ENCODE measurements at places on chromosomes 7 and 10. TPM values are rescaled to one million over a fixed set of nuclear protein-coding genes. Genes with fewer than 3 reads are reported as not detected.
A peak's percentile ranks its signal among the peaks of the same experiment; 100 is the strongest.

FAM25G gene
- not detected for total RNA-seq

SOSTDC1 gene
- 0.55 TPM for total RNA-seq

GRCh38 chr10:78618050-78618449 lies 450.7 kb upstream of the ZMIZ1 start:
- no peak for DNase-seq
- no peaks in the 10 kb centered on the region for H3K27me3 ChIP-seq
- no peaks in the 10 kb centered on the region for H3K36me3 ChIP-seq

GRID2IP gene
- 1.0 TPM for total RNA-seq

DNA sequence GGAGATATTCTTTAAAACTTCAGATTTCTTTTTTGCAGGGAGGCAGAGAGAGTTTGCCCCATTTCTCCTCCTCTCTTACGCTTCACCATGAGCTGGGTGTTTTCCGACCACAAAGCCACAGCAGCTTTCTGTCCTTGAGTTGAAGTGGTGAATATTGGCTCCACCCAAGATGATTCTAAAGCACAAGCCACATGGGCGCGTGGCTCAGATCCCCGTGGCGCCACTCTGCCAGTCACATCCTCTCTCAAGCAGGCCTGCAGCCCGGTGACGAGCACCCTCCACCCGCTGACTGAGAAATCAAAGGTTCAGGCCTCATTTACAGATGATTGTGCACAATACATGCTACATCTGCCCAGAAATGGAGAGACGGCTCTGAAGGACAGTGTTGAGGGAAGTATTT lies 27.6 kb upstream of the RNF32 start:
- no peaks in the 10 kb centered on the region for H3K4me1 ChIP-seq
- peaks cover 7% of the 10 kb centered on the region for H3K27me3 ChIP-seq
- H3K4me3 ChIP-seq = no peak overlapping the region
- DNase-seq = no peak
- no peaks in the 10 kb centered on the region for H3K36me3 ChIP-seq

DNA sequence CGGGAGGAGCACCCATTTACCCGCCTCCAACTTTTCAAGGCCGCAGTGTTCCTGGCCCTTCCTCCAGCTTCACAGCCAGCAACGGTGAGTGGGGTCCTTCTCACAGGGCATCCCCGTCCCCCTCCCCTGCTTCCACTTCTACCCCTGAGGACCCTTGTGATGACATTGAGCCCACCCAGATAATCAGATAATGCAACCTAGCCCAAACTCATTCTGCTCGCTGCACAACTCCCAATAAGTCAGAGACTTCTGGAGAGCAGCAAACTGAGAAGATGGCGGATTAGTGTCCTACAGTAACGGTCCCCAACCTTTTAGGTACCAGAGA lies 74.5 kb downstream of the OAT start:
- H3K27ac ChIP-seq = no peak overlapping the region
- no peaks in the 10 kb centered on the region for H3K4me1 ChIP-seq
- no peaks in the 10 kb centered on the region for H3K27me3 ChIP-seq
- no peaks in the 10 kb centered on the region for H3K36me3 ChIP-seq
- no peak for DNase-seq

GRCh38 chr7:91566402-91566732 lies 302.1 kb downstream of the FZD1 start:
- no peak for DNase-seq
- H3K27ac ChIP-seq = no peak overlapping the region
- H3K4me1 ChIP-seq = no peaks in the 10 kb centered on the region
- no peaks in the 10 kb centered on the region for H3K27me3 ChIP-seq
- no peaks in the 10 kb centered on the region for H3K36me3 ChIP-seq

- DNase-seq = no peak
- no peak overlapping the region for H3K4me3 ChIP-seq
- H3K27me3 ChIP-seq = no peaks in the 10 kb centered on the region
- H3K27ac ChIP-seq = no peak overlapping the region
- no peaks in the 10 kb centered on the region for H3K4me1 ChIP-seq
Observed at GRCh38 chr7:157612009-157612663, 275.3 kb downstream of the DNAJB6 start.

DNA sequence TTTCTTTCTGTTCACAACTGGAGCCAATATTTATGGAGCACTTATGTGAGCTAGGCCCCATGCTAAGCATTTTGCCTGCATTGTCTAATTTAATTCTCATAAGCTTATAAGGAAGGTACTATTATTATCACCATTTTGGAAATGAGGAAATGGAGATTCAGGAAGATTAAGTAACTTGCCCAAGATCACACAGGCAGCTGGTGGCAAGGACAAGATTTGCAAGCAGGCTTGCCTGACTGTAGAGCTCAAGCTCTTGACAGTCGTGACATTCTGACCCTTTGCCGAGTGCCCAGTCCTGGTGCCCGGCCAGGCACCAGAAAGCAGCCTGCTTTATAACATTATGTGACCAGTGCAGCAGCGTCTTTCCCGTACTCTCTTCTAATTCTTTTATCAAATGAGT lies 38.2 kb downstream of the WNT2 start:
- H3K36me3 ChIP-seq = no peaks in the 10 kb centered on the region
- DNase-seq = no peak
- H3K4me1 ChIP-seq = no peaks in the 10 kb centered on the region
- H3K27me3 ChIP-seq = no peaks in the 10 kb centered on the region

DNA sequence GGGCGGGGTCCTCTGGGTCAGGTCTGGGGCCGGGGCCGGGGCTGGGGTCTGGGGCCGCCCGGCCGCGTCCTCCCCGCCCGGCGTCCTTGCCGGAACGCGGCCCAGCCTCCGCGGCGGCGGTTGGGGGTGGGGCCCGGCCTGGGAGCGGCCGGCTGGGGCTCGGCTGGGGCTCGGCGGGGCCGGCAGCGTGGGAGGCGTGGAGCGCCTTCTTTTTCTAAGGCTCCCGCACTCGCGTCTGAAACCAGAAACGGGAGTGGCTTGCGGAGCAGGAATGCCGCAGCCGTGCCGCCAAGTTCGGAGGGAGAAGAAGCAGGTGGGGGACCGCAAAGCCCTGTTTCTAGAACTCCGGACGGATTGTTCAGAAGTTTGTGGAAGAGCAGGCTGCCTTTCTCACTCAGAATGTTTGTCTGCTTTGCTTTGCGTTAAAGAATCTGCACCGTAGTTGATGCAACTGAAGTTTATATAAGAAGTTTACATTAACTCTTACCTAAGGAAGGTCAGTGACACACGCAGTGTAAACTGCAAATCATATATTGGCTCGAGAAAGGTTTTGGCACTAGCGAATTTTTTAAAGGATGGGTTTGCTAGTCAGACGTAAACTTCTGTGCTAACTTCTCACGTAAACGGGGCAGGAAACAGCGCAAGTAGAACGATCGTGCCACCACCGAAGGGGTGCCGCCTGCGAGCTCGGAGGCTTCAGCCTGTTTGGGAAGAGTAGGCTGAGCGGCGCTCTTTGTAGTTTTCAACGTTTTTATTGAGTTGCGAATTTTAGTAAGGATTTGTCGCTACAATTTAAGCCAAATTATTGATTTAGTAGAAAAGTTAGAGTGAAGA lies 729 bp downstream of the DNAJB6 start:
- DNase-seq = no peak
- H3K27ac ChIP-seq = peak overlapping the region; percentile 62
- peak overlapping the region; percentile 99 for H3K4me3 ChIP-seq

SORBS1 gene
- 36.3 TPM for total RNA-seq

DNA sequence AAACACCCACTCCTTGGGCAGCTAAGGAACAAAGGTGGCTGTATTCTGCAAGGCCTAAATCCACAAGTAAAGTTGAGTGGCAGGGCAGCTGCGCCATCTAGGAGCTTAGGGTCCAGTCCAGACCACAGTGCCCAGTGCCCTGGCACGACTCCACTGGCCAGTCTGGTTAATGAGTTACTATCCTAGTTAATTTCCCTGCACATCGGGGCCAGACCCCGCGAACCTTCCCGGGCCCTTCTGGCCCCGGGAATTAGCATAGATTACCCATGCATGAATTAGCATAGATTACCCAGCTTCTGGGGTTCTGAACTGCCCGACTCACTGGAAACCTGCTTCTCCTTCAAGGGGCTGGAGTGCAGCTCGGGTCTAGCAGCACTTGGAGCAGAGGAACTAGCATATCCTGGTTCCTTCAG lies 3.2 kb upstream of the EMX2 start:
- peaks cover 95% of the 10 kb centered on the region for H3K27me3 ChIP-seq
- no peak overlapping the region for H3K27ac ChIP-seq
- no peak overlapping the region for H3K4me3 ChIP-seq
- DNase-seq = no peak

FAM24B gene
- 0.50 TPM for total RNA-seq

GRCh38 chr10:80196270-80196949 lies 8.9 kb downstream of the ANXA11 start:
- no peak for DNase-seq
- H3K27ac ChIP-seq = no peak overlapping the region
- peaks cover 4% of the 10 kb centered on the region for H3K4me1 ChIP-seq
- no peaks in the 10 kb centered on the region for H3K36me3 ChIP-seq

DNA sequence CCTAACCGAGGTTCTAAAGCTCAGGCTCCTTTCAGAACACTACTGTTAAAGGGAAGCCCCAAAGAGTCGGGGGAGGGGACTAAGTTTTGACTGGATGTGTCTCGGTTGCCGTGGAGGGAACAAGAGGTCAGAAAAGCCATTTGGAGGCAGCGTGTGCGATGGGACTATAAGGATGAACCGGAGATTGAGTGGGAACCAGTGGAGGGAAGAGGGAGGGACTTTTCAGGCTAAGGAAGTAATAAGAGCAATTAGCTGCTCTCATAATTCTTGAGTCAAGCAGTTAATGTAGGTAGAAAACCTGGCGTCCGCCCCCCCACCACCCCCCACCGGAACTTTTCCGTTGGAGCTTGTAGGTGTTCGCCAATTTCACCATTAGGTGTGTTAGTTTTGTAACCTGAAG lies 491 bp upstream of the AKAP9 start:
- H3K27me3 ChIP-seq = peaks cover 20% of the 10 kb centered on the region
- no peaks in the 10 kb centered on the region for H3K4me1 ChIP-seq
- H3K27ac ChIP-seq = no peak overlapping the region
- no peak for DNase-seq
- peak overlapping the region; percentile 96 for H3K4me3 ChIP-seq

GRCh38 chr7:47428052-47428767 lies 153.7 kb downstream of the TNS3 start:
- no peaks in the 10 kb centered on the region for H3K4me1 ChIP-seq
- no peak for DNase-seq
- H3K36me3 ChIP-seq = no peaks in the 10 kb centered on the region
- no peak overlapping the region for H3K4me3 ChIP-seq
- no peak overlapping the region for H3K27ac ChIP-seq
- H3K27me3 ChIP-seq = no peaks in the 10 kb centered on the region

FAM25A gene
- not detected for total RNA-seq

ACBD5 gene
- total RNA-seq = 15.9 TPM

- no peak overlapping the region for H3K27ac ChIP-seq
- no peak for DNase-seq
- no peak overlapping the region for H3K4me3 ChIP-seq
- H3K4me1 ChIP-seq = no peaks in the 10 kb centered on the region
- H3K27me3 ChIP-seq = no peaks in the 10 kb centered on the region
Observed at GRCh38 chr7:115113131-115113530, 191.2 kb downstream of the MDFIC start.

TBXAS1 gene
- 1.1 TPM for total RNA-seq

GRCh38 chr7:92685136-92686042 lies 95.2 kb upstream of the FAM133B start:
- H3K4me3 ChIP-seq = no peak overlapping the region
- no peaks in the 10 kb centered on the region for H3K36me3 ChIP-seq
- H3K27ac ChIP-seq = no peak overlapping the region

DNA sequence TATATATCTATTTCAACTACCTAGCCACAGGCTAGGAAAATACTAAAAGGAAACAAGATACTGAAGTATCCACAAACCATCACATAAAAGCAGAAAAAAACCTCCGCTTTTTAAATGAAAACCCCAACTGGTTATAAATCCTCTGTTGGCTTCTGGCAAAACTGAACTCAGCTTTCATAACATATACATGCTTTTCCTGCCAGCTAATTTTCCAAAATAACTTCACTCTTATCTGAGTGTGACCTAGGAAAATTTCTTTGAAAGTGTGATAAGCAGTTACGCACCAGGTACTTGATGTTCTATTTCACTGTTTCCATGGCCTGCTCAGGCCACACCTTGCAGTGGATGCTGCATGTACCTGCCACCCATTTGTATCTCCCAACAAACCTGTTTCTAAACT lies 11.8 kb downstream of the FAM3C start:
- no peaks in the 10 kb centered on the region for H3K27me3 ChIP-seq
- no peak for DNase-seq
- H3K4me1 ChIP-seq = no peaks in the 10 kb centered on the region

- H3K36me3 ChIP-seq = no peaks in the 10 kb centered on the region
- H3K4me3 ChIP-seq = no peak overlapping the region
- no peak overlapping the region for H3K27ac ChIP-seq
- H3K27me3 ChIP-seq = no peaks in the 10 kb centered on the region
- no peak for DNase-seq
- H3K4me1 ChIP-seq = peaks cover 4% of the 10 kb centered on the region
Observed at GRCh38 chr7:98322331-98323270, 41.1 kb downstream of the BRI3 start.

GNG11 gene
- total RNA-seq = 1.3 TPM

ANXA8L1 gene
- total RNA-seq = not detected

GRCh38 chr7:8549046-8549445 lies 115.6 kb downstream of the NXPH1 start:
- H3K36me3 ChIP-seq = no peaks in the 10 kb centered on the region

- no peaks in the 10 kb centered on the region for H3K27me3 ChIP-seq
- H3K27ac ChIP-seq = no peak overlapping the region
- H3K36me3 ChIP-seq = no peaks in the 10 kb centered on the region
- no peak overlapping the region for H3K4me3 ChIP-seq
- no peak for DNase-seq
Observed at GRCh38 chr7:37050801-37051200, 326.5 kb upstream of the AOAH start.

GRCh38 chr7:106039486-106040060 lies 72.5 kb downstream of the SYPL1 start:
- H3K4me3 ChIP-seq = no peak overlapping the region
- H3K27me3 ChIP-seq = no peaks in the 10 kb centered on the region

- H3K27ac ChIP-seq = peak overlapping the region; percentile 57
- peaks cover 32% of the 10 kb centered on the region for H3K4me1 ChIP-seq
- DNase-seq = no peak
- H3K27me3 ChIP-seq = no peaks in the 10 kb centered on the region
- H3K4me3 ChIP-seq = no peak overlapping the region
Observed at GRCh38 chr7:138205614-138206150, 129.4 kb downstream of the AKR1D1 start.

DNA sequence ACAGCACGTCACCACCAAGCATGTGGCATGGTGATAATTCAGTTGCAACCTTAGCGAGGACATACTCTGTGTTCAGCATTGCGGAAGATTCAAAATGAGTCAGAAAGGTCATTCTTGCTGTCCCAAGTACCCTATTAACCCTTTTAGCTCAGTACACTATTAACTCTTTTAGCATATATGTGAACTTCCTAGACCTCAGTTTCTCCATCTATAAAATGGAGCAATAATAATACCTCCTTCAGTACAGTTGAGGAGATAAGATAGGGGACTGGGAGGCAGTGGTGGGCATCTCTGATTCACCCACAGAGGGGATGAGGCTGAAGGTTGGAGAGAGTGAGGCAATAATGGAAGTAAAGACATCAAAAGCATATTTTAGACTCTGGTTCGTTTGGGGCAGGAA lies 67.3 kb downstream of the XRCC2 start:
- H3K4me3 ChIP-seq = no peak overlapping the region
- no peaks in the 10 kb centered on the region for H3K36me3 ChIP-seq
- no peak overlapping the region for H3K27ac ChIP-seq
- no peaks in the 10 kb centered on the region for H3K4me1 ChIP-seq
- H3K27me3 ChIP-seq = no peaks in the 10 kb centered on the region
- DNase-seq = no peak

GRCh38 chr10:12937527-12937926 lies 64.0 kb downstream of the CCDC3 start:
- no peak overlapping the region for H3K27ac ChIP-seq
- DNase-seq = no peak
- H3K4me1 ChIP-seq = no peaks in the 10 kb centered on the region
- no peak overlapping the region for H3K4me3 ChIP-seq
- H3K27me3 ChIP-seq = no peaks in the 10 kb centered on the region

Measured in H1 (cell line).